GM06990 (cell line): ENCODE measurements at places on chromosomes 13 and 19.

- DNase-seq = no peak
Measured at GRCh38 chr13:99886706-99887105, 84.9 kb downstream of the ZIC5 start.

GRCh38 chr13:93361703-93362102 is 135.1 kb downstream of the GPC6 start:
- DNase-seq = no peak

GRCh38 chr13:81957121-81957520 is 1616.2 kb upstream of the SPRY2 start:
- no peak for DNase-seq

- DNase-seq = no peak
Measured at GRCh38 chr19:5172859-5173630, 167.6 kb downstream of the PTPRS start.

DNA sequence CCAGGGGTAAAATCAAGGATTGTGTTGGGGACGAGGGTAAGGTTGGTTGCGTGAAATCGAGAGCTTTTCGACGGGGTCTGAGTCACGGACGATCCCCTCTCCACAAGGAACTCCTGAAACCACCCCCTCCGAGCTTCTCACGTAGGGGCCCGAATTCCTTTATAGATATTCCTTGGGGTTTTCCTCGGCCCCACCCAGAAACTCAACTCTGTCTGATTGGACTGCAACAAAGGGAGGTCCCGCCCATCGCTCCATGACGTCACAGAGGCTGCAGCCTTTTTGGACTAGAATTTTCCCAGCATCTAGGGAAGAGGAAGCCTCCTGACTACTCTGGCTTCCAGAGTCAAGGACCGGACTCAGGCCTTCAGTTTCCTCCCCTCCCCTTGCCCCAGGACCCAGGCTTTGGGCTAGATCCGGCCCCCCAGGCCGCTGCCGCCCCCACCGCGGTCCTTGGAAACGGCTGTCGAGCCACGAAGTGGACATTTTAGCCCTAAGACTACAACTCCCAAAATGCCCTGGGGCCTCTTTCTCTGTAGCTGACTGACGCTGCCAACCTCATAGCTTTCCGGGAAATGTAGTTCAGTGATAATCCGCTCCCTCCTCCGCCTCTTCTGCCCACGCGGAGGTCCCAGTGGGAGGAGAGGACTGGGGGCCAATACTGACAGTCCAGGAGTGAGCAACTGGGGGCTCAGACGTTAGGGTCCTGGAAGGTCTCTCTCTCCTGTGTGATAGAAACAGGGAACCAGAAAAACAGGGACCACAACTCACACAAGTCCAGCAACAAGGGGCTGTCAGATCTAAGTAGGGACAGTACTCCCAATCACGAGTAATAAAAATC is at the start of gene IZUMO1:
Gene IZUMO1, minus strand, starts transcription at position 172 of the 838 bp plus-strand sequence. CDS start 1,050 bp downstream, outside the sequence.
- DNase-seq = peak; percentile 52

- DNase-seq = no peak
Measured at GRCh38 chr13:96426167-96426566, 336.3 kb downstream of the HS6ST3 start.

DNA sequence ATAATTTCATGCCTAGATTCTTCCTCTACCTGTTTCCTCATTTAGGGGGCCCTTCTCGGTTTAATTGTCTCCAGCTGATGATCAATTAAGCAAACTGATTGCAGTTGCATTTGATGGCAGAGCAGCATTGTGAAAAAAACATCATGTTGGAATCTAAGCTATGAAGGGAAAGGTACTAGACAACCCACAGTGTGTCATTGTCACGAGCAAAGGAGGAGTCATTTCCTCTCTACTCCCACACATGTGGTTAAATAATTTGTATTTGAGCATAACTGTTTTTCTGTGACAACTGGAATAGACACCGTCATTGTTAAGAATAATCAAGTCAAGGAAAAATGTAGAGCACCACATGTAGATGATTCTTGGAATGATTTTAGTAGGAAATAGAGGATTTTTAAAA is 240.3 kb downstream of the DCT start:
- DNase-seq = peak; percentile 3

DNA sequence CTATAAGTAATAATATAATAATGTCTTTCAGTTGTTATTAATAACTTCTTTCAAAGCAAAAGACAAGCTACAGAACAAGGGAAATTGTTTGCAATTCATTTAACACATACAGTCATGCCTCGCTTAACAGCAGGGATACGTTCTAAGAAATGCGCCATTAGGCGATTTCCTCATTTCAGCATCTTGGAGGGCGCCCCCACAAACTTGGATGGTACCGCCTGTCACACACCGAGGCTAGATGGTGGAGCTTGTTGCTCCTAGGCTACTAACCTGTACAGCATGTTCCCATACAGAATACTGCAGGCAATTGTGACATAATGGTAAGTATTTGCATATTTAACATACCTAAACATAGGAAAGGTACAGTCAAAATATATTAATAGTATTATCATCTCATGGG is 8.2 kb upstream of the ANKRD10 start:
- no peak for DNase-seq

DNA sequence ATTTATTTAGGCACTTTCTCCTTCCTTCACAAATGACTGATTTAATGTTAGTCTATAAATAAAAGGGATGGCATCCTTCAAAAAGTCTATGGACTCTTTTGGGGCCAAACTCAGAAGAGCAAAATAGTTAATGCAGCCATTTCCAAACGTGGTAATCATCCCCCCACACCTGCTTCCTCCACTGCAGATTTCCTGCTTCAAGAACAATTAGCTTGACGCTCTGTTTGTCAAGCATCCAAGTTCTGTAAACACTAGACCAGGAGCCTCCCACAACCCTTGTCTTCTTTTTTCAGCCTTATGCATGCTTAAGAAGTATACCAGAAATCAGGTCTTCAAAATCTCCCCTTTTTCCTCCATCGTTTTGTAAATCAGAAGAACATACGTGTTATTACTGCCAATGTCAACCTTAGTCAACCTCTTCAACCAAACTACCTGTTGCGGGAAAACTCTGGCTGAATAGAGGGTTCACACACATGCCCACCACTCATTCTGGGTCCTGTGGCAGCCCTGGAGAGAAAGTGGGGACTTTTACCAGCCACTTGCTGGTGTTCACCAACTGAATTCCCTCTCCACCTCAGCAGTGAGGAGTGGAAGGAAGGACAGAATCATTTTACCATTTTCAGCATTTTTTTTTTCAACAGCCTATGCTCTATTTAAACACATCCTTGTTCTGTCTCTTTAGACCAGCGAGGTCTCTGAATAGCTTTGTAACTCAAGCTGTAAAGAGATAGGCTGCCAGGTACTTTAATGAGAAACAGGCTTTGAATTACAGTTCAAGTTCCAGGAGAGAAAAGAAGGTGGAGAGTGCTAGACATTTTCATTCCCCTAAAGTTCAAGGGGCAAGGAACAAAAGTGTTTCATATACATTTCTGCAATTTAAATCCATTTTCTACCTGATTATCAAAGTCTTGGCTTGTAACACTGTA is 39.1 kb downstream of the EFNB2 start:
- DNase-seq = no peak

DNA sequence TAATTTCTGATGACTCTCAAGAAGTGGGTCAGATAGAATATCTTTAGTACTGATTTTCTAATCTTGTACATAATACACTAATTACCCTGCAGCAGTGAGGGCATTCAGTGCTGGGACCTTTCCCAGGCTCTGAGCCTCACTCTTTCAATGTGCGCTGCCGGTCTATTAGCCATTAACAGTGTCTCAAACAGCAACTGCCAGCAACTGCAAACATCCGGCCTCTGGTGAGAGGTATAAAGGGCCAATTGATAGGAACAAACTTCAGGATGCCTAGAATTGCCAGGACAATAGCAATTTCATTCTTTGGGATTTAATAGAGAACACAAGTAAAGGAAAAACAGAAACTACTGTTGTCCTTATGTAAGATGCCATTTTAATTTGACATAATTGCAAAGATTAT is 604.4 kb upstream of the SPRY2 start:
- no peak for DNase-seq
